HCEC 1CT (cell line): ENCODE measurements at places on chromosomes 4 and X.

DNA sequence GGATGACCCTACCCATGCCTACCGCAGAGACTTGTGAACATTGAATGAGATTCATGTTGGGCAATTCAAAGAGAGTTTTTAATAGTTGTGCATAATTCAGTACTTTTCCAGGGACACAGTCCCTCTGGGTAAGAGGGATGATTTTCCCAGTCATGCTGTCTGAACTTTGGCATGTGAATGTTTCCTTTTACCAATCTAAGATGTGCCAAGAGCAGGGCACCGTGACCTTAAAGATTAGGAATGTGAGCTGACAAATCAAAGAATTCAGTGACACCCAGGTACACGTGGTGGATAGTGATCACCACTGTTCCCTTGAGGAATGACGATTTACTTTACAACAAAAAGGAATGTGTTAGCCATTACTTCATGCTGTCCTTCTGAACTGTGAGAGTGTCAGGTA is 515.6 kb downstream of the PPARGC1A start:
- no peak for DNase-seq

- DNase-seq: no peak
These were observed 518 bp upstream of the FAM241A start for GRCh38 chr4:112144546-112145325.

GRCh38 chr4:17077105-17077504 is 178.7 kb upstream of the LDB2 start:
- DNase-seq: no peak

DNA sequence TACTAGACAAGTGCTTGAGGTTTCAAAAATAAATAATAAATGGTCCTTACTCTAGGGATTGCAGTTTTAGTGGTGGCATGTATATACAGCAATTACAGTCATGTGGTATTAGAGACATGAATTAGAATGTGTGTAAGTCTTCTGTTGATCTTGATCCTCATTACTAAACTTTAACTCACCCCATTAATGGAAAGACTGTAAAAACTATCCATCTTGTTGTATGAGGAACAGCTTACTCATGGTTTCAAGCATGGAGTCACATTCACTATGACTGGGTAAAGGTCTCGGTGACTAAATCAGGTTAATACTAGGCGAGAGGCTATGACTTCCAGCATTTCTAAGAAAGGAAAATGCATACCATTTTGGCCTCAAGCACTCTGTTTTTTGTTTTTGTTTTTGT is 107.0 kb upstream of the HPGD start:
- peak; percentile 73 for DNase-seq

DNA sequence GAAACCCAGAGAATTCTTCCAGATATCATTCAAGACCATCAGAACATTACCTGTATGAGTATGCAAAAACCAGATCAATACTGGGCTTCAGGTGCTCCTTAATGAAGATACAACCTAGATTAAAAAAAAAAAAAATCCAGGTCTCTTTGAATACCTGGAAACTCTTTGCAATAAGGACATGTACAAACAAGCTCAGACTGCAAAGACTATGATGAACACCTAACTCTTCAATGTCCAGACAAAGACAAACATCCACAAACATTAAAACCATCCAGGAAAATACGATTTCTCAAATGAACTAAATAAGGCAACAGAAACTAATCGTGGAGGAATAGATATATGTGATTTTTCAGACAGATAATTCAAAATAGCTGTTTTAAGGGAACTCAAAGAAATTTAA is 38.7 kb downstream of the NLRP2B start:
- no peak for DNase-seq

DNA sequence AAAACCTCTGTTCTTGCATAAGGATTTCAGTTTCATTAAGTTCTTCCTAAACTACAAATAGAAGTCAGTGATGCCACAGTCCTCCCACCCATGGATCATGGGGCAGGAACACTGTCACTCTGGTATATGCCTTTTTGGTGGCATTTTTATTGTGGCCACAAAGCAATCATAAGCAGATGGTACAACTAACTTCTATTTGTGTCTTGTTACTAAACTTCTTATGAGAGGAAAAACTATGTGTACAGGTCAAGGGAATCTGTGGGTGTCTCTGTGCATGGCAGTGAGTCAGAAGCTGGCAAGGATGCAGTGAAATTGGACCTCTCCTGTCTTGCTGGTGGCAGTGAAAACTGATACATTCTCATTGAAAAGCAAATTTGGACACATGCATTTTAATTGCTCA is 245.0 kb upstream of the GPC4 start:
- no peak for DNase-seq

GRCh38 chr4:41866799-41867677 is 68.2 kb upstream of the TMEM33 start:
- no peak for DNase-seq

DNA sequence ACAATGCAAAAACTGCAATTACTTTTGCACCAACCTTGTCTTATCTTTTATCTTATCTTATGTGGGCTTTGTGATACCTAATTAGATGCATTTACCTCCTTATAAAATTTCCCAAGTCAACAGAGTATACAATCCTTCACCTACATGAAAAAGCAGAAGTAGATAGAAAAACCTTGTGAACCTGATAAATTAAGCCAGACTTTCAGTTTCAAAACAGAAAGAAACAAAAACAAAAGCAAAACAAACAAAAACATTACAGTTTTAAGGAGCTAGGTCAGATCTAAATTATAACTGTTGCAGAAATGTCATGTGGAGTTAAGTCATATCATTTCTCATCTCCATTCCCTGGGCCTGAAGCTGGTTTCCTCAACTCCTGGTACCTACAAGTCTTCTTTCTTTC is 24.9 kb upstream of the CXXC4 start:
- no peak for DNase-seq

DNA sequence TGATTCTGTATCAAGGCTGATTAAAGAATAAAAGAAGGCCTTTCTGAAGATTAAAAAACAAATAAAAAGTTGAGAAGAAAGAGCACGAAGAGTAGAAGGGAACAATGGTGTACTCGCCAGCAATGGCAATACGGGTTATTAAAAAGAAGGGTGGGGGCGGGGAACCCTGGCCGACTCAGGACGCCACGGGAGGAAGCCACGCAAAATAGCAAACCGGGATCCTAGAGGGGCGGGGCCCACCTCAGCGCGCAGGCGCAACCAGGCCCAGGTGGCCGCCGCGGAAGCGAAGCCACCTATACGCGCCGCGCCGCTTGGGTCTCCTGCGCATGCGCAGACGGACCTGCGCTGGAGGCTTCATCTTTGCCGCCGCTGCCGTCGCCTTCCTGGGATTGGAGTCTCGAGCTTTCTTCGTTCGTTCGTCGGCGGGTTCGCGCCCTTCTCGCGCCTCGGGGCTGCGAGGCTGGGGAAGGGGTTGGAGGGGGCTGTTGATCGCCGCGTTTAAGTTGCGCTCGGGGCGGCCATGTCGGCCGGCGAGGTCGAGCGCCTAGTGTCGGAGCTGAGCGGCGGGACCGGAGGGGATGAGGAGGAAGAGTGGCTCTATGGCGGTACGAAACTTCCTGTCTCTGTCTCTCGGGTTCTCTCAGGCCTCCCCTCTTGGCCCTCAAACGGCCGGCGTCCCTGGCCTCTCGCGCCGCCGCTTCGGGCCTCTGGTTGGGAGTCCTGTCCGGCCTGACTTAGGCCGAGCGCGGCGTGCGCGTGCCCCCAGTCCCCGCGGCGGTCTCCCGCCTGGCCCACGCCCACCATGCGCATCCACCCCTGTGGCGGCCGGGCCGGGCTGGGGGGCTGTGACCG is at the start of gene FIP1L1:
Gene FIP1L1, plus strand, starts transcription at position 323 of the 852 bp plus-strand sequence. Its CDS starts 198 bp downstream, at position 521.
- DNase-seq: peak; percentile 69

GRCh38 chr4:125315576-125316400 is 1.0 kb downstream of the FAT4 start:
- peak; percentile 23 for DNase-seq

DNA sequence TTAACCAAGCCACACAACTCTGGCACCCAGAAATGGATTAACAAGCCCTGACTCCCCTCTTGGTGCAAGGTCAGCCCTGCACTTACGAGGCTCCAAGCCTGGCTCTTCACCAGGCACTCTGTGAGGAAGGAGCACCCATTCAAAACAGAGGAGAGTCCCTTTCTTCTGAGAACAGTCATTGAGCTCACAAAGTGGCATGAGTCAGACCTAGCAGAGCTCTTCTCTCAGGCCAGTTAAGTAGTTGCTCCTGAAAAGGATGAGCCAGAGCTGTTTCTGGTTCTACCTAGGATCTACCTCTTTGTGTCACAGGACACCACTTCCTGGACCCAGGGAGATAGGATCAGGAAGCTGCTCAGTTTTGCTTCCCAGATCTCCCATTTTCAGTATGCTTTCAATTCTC is 48.2 kb downstream of the EVC2 start:
- no peak for DNase-seq

DNA sequence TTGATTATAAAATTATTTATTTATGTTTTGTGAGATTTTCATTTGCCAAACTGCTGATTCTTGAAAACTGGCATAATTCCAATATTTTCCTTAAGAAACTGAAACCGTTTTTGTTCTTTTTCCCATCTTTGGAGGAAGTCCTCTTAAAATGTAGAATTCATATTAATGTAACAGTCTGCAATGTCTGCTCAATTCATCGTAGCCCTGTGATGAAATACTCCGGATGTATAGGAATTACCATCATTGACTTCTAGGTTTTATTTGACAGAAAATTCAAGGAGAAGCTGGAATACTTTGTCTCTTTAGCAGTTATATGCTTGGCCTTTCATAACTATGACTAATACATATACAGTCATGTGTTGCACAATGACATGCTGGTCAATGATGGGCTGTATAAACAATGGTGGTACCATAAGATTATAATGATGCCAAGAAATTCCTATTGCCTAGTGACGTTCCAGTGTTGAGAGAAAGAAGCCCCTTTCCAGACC is 185.0 kb upstream of the GPRIN3 start:
- DNase-seq: peak; percentile 79

GRCh38 chr4:61723492-61723891 is 523.4 kb downstream of the ADGRL3 start:
- DNase-seq: no peak

DNA sequence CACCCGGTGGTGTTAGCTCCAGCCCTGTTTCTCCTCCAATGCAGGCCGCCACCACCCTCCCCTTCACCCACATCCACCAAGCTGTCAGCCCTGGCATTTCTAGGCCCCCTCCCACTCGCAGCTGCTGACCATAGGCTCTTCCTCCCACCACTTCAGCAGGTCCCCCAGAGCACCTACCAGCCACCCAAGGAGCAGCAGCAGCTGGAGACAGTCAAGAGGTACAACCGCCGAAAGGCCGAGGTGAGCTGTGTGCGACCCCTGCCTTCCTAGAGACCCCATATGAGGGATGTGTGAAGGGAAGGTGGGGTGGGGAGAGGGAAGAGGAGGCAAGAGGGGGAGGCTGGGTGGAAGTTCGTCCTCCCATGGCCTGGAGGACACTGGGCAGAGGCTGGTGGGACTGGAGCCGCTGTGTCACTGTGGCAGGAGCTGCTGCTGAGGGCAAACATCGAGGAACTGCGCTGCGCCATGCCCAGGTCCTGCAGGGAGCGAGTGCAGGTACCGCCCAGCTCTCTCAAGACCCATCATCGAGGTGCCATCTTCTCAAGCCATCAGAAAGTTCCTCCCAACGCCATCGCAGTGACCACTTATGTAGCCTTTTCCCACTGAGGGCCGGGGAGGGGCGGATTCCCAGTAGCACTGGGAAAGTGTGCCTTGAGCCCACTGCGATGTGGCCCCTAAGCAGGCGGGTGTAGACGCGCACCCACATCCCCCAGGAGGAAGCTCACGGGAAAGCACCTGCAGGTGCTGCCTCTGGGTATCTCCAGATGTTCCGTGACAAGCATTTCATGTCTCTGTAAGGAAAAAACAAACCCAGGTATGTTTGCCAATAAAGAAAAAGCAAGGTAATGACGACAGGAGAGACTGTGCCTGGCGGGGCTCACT is 19.2 kb upstream of the RNF4 start:
- no peak for DNase-seq

DNA sequence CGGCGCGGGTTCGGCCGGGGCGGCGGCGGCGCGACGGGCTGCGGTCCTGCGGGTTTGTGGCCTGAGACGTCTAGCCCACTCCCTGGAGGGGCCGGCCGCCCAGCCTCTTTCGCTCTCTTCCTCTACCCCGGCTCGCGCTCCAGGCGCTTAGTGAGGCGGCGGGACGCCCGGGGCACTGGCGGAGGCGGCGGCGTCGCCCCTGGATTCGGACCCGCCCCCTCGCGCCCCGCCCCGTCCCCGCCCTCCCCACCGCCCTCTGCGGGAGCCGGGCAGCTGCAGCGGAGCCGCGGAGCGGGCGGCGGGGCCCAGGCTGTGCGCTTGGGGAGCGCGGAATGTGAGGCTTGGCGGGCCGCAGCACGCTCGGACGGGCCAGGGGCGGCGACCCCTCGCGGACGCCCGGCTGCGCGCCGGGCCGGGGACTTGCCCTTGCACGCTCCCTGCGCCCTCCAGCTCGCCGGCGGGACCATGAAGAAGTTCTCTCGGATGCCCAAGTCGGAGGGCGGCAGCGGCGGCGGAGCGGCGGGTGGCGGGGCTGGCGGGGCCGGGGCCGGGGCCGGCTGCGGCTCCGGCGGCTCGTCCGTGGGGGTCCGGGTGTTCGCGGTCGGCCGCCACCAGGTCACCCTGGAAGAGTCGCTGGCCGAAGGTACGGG is at the start of gene BMP2K:
Gene BMP2K, plus strand, starts transcription at position 272 of the 650 bp plus-strand sequence. Its CDS starts 194 bp downstream, at position 466.
- DNase-seq: peak; percentile 66

DNA sequence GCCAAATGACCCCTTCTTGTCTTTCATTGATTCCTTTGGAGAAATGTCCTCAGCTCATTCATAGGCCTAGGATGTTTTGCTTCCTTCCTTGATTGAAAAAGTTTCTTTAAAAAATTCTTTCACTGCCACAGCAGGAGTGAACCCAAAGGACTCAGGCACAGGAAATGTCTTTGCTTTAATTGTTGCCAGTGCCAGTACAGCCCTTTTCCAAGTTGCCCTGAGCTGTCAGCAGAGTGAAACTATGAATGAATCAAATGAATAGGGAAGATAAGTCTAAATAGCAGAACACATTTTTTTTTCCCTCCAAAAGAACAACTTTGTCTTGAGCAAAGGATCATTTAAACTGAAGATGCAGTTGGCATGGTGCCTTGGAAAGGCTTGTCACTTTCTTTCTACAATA is 63.8 kb upstream of the SLC4A4 start:
- DNase-seq: no peak

DNA sequence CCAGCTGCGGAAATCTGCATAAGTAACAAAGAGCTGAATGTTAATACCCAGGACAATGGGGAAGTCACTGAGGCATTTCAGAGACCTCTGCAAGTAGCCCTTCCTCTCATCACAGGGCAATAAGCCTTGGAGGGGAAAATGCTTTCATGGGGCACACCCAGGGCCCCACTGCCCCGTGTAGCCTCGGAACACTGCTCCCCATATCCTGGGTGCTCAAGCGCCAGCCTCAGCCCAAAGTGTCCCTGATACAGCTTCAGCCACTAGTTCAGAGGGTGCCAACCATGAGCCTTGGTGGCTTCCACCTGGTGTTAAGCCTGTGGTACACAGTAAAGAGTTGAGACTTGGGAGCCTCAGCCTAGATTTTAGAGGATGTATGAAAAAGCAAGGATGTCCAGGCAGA is 402.8 kb upstream of the CXorf51A start:
- no peak for DNase-seq

DNA sequence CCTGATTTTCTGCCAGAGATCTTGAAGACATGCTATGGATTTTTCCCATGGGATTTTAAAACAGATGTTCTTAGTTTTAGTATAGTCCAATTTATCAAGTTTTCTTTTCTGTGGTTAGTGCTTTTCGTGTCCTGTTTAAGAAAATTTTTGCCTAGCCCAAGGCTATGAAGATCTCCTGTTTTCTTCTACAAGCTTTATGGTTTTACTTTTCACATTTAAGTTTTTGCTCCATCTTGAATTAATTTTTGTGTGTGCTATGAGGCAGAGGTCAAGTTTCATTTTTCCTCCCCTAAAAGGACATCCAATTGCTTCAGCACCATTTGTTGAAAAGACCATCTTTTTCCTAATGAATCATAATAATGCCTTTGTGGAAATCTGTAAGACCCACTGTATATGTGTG is 65.6 kb downstream of the POLR2B start:
- DNase-seq: no peak
